Sigmoid colon (tissue), 7 donors: ENCODE measurements at places on chromosomes 3 and 15. TPM values are rescaled to one million over a fixed set of nuclear protein-coding genes. Genes with fewer than 3 reads are reported as not detected.

The CCRL2 gene
- total RNA-seq, result 0.99 TPM

DNA sequence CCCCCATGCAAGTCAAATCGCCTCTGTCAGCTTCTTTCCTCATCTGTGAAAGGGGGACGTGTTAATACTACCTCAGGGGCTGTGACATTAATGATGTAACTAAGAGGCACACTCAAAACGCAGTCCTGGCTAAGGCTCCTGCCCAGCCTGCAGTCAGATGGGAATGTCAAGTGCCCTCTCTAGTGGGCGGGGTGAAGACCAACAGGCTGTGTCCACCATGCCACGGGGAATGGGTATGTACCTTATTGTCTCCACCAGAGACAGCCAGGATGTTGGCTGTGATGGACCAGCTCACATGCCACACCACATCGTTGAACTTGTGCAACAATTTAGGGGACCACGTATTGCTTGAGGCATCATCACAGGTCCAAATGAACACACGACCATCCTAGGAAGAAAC is 11.0 kb upstream of the GHRL start:
- no peaks in the 10 kb centered on the region for H3K4me1 ChIP-seq
- DNase-seq, result no peak
- no peak overlapping the region for H3K4me3 ChIP-seq
- H3K27me3 ChIP-seq, result no peaks in the 10 kb centered on the region
- no peak overlapping the region for H3K27ac ChIP-seq

GRCh38 chr3:172303181-172303580 is 145.1 kb downstream of the GHSR start:
- no peaks in the 10 kb centered on the region for H3K27me3 ChIP-seq
- H3K4me1 ChIP-seq, result peaks cover 8% of the 10 kb centered on the region
- no peak overlapping the region for H3K27ac ChIP-seq
- no peak for DNase-seq

GRCh38 chr3:193813501-193813830 is 220.5 kb downstream of the OPA1 start:
- no peaks in the 10 kb centered on the region for H3K36me3 ChIP-seq
- no peak overlapping the region for H3K27ac ChIP-seq
- no peaks in the 10 kb centered on the region for H3K4me1 ChIP-seq
- H3K4me3 ChIP-seq, result no peak overlapping the region
- H3K27me3 ChIP-seq, result no peaks in the 10 kb centered on the region

DNA sequence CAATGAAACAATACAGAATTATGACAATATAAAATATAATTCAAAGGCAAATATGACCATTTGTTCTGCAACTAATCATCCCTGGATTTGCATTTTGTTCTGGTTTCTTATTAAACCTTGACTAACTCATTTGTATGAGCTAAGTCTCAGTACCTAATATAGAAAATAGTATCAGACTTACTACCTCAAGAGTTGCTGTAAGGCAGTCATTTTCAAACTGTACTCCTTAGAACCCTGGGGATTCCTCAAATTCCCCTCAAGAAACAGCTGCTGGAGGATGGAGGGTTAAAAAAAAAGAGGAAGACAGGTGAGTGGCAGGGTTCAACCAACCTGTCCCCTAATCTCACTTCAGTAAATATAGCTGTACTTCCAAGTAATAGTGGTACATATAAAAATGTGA is 11.1 kb downstream of the ZBTB11 start:
- DNase-seq, result no peak
- H3K27me3 ChIP-seq, result no peaks in the 10 kb centered on the region
- H3K27ac ChIP-seq, result no peak overlapping the region
- peaks cover 23% of the 10 kb centered on the region for H3K36me3 ChIP-seq
